Fibroblast of skin of left biceps (primary cell): ENCODE measurements at places on chromosomes 7 and 10.

- DNase-seq = no peak
Observed at GRCh38 chr7:18626717-18627116, 131.2 kb downstream of the HDAC9 start.

GRCh38 chr10:59465088-59465487 lies 102.7 kb upstream of the FAM13C start:
- peak; percentile 9 for DNase-seq

- no peak for DNase-seq
Observed at GRCh38 chr10:126135177-126135576, 238.8 kb downstream of the FANK1 start.

- no peak for DNase-seq
Observed at GRCh38 chr7:124152859-124153692, 120.2 kb upstream of the TMEM229A start.

DNA sequence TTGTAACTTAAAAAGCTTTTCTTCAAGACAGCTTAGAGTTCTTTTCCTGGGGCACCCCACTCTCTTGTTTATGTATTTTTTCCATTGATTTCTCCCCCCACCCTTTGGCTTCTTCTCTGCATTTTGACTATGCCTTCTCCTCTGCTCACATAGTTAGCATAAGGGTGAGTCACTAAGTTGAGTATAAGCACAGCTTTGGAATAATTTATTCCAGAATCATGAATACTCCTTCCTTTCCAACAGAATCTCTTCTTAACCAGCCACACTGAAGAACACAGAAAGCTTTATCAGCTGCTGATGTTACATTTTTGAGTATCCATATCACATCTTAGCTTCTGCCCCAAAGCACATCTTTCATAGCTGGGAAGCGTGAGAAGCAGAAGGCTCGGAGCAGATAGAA lies 449.5 kb upstream of the MKI67 start:
- DNase-seq = peak; percentile 8

DNA sequence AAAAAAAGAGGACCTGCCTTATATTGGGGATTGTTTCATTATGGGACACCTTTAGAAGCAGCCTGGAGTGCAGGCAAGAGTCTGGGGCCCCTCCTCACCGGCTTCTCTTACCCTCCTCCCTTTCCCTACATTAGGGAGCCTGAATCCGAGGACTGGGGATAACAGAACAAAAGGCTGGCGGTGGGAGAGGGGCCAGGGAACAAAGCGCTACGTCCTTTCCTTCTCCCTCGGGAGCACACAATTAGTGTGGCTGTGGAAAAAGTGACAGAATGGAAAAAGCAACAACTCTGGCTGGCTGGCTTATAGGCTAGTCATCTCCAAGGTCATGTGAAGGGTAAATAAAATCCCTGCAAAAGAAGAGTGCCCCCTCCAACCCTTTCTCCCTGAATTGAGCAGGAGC lies 74.7 kb downstream of the LSM5 start:
- DNase-seq = no peak

DNA sequence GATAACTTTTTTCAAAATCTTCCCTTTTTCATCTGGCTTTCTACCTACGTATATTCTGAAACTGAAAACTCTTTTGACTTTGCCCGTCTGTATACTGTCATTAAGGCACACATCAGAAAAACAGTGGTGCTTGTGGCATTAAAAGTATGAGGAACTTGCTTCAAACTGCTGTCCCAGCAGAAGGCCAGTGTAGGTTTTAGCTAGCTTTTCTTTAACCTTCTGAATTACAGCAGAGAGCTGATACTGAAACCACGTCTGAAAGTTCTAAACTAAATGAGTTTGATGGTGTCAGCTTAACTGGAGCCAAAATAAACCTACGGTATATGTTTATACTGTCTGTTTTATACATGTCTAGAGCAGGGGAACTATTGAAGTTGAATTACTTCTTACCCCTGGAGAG lies 283.4 kb downstream of the TFEC start:
- no peak for DNase-seq

DNA sequence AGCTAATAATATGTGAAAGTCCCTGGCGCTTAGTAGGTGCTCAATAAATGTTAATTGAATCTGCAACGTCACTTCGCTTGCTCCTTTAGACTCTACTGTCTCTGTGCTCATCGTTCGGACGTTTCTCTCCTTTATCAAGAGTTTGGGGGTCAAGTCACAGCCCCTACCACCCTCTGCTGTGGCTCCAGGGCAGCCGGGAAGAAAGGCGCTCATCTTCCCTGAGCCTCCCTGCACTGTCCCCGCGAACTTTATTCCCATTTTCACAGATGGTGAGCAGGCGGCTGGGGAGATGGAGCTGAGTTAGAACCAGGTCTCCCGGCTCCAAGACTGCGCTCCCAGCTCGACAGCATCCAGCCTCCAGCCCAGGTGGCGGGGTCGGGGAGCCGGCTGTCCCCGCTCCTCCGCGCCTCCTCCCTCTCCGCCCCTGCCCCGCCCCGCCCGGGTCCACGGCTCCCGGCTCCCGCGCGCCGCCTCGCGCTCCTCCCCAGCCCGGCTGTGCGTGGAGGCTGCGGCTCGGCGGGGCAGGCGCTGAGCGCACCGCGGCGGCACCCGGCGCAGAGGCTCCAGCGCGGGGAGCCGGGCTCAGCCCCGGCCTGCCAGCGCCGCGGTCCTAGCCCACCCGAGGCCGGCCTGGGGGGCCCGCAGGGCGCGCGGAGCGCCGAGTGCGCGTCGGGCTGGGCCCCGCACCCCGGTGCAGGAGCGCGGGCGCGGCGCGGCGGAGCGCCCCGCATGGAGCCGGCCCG lies at the start of gene CLEC2L:
TSS of gene CLEC2L (plus strand) at position 487 of the 743 bp plus-strand sequence. CDS start at position 730, 243 bp downstream.
- no peak for DNase-seq

- DNase-seq = no peak
Observed at GRCh38 chr10:1440897-1441296, 296.4 kb downstream of the ADARB2 start.

DNA sequence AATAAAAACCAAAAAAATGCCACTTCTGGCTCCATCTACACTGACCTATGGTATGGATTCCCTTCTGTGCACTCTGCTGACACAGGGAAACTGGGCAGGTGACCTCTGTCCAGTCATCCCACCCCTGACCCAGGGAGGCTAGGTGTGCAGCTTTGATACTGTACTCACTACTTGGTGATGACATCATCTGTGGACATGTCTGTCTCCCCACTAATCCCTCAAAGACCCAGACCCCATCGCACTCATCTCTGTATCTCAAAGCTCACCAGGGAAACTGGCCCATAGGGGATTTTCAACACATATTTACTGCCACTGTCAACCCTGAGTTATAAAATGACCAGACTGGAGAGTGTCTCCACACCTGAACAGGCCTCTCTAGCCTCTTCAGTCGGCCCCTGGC lies 10.6 kb downstream of the SGMS1 start:
- no peak for DNase-seq

GRCh38 chr7:137590071-137590755 lies 246.7 kb upstream of the PTN start:
- no peak for DNase-seq

DNA sequence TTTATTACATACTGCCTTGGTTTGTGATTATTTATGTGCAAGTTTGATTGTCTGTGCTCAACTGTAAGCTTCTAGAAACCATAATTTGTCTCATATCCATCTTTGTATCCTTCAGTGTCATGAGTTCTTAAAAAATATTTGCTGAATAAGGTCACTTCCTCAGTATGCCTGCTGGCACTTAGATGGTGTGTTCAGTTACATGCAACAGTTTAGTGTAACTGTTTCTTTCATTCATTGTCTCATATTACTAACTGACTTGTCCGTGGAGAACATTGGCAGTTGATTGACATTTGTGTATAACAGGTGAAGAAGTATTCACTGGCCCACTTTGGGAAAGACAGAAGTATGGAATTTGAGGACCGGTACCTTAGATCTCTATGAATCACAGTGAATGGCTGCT lies 236.9 kb downstream of the PRKG1 start:
- DNase-seq = no peak

DNA sequence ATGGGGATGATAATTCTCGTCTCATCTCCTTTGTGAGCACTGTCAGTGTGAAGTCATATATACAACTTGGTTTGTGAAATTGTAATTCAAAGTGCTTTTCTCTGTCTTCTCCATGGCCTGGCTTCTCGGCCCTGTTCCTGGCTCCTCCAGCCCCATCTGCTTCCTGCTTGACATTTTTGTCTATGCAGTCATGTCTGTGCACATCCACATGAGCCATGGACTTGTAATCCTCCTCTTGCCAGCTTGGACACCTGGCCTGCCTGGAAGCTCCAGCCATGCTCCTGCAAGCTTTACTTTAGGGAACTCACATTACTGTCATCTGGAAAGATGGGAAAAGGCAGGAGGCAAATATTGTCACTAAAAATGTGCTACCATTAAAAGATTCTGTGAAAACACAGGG lies 576.0 kb upstream of the DPP6 start:
- DNase-seq = no peak

- no peak for DNase-seq
Observed at GRCh38 chr7:7792056-7792455, 73.6 kb upstream of the RPA3 start.

- DNase-seq = no peak
Observed at GRCh38 chr10:12510501-12510941, 161.2 kb downstream of the CAMK1D start.

DNA sequence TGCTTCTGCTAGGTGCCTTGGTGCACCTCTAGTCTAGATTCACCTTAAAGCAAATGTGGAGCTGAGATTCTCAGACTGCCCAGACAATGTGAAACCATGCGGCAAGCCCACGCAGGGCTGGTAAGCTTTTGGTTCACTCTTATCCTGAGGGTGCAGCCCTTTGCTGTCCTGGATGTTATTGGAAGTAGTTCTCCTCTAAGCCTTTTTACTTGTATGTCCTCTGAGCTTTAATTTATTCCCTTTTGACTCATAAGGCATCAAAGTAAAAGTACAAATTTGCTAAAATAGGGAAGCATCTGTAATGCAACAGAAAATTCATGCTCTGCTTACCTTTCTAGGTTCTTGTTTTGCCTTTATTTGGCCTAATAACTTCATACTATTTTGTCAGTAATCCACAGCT lies 186.8 kb downstream of the MACC1 start:
- DNase-seq = no peak

GRCh38 chr10:102565793-102566192 lies 62.0 kb downstream of the SUFU start:
- DNase-seq = no peak

DNA sequence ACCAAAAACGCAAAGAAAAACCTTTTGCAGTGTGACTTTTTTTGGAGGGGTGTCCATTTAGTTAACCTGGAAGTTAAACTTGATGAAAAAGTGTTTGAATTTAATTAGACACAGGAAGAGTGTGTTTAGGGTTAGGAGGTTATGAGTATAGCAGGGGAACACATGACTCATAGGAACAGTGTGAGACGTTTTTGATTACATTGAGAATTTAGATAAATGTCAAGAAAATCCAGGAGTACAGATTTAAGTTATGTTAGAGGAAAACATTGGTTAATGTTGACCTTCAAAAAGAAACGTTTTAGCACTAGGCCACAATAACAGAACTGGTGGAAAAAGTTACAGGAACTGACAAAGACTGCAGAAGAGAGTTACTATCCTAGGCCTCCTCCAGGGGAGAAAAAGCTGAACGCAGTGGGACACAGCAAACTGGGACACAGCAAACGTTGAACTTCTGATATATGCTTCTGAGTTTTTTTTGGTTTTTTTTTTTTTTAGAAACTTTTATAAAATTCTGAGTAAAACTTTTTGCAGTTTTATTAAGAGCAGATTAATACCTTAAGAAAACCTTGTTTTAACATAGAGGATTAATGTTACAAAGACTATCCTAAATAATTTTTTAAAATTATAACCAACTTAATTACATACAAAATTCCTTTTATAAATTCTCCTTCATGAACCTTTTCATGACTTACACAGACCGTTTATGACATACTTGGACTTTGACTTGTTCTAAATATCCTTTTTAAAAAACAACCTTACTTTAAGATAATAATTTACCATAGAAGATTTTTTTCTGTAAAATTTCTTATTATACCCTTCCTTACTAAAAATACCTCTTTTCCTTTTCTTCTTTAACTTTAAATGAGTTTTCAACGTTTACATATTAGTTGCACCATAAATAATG lies 22.2 kb downstream of the LANCL2 start:
- no peak for DNase-seq

DNA sequence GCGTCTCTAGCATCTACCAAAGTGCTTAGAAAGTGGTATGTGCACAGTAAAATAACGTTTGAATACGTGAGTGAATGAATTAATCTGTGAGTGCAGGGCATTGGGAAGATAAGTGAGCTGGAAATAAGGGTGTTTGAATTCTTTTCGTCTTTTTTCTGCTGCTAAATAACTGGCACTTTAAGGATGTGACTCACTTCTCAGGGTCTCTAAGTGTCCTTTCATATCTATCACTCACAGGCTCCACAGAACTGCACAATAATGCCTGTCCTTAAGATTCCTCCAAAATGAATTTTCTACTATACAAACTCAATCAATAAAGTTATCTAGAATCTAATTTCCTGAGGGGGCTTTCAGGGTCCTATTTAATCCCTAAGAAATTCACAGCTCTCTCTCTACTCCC lies 3.2 kb upstream of the DGKB start:
- DNase-seq = no peak

DNA sequence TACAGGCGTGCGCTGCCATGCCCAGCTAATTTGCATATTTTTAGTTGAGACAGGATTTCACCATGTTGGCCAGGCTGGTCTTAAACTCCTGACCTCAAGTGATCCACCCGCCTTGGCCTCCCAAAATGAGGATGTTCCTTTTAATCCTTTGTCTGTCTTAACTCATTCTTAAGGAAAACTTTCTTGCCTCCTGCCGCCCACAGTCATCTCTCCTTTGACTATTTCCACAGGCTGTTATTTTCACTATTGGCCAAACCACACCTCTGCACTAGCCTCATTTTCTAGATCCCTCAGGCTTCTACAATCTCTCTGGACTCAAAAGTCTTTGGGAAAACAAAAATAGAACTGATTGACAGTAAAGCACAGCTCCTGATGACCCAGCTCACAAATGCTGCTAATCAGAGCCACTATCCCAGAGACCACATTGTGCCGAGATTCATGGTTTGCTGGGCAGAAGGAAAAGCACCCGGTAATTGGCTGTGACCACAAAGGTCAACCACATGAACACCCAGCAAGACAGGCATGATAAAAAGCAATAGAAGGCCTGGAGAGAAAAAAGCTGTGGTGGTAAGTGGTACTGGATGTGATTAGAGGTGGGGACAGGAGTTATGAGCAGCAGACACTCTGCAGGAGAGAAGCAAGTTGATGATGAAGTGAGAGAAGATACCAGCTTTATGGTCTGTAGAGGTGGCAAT lies 44.1 kb upstream of the ZNRF2 start:
- no peak for DNase-seq

- no peak for DNase-seq
Observed at GRCh38 chr7:95470452-95470851, 15.3 kb upstream of the ASB4 start.

- no peak for DNase-seq
Observed at GRCh38 chr10:98563811-98564210, 117.1 kb upstream of the HPS1 start.
